Fibroblast of the aortic adventitia (primary cell): ENCODE measurements at places on chromosomes 7 and 10.

DNA sequence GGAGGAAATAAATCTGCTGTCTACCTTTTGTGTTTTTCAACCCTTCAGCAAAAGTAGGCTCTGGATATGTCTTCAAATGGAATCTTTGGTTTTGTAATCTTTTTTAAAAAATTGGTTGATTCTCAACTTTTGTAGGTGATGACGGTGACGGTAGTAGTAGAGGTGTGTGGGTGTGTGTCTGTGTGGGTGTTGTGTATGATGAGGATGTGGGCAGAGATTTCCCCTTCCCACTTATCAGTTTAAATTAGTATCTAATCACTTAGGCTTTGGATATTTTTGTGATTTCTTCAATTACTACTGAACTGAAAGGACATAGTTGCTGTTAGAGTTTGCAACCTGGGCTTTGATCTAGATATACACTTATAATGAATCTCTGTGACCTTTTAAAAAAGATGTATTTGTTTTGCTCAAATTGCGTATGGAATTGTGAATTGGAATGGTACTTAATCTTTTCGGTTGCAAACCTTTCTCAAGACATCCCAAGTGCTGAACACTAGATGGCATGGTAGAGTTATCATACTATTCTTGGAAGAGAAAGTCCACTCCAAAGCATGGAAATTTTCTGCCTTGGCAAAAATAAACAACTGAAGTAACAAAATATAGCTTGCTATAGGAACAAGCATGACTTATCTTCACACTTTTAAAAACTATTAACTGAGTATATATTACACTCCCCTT is 51.9 kb upstream of the A1CF start:
- DNase-seq: peak; percentile 73

GRCh38 chr7:29839302-29839701 is 33.0 kb downstream of the WIPF3 start:
- peak; percentile 80 for DNase-seq

- no peak for DNase-seq
Measured at GRCh38 chr7:51187941-51188340, 128.7 kb downstream of the COBL start.

- no peak for DNase-seq
Measured at GRCh38 chr7:36984041-36984521, 259.8 kb upstream of the AOAH start.

- DNase-seq: no peak
Measured at GRCh38 chr10:8163824-8164223, 109.3 kb downstream of the GATA3 start.

DNA sequence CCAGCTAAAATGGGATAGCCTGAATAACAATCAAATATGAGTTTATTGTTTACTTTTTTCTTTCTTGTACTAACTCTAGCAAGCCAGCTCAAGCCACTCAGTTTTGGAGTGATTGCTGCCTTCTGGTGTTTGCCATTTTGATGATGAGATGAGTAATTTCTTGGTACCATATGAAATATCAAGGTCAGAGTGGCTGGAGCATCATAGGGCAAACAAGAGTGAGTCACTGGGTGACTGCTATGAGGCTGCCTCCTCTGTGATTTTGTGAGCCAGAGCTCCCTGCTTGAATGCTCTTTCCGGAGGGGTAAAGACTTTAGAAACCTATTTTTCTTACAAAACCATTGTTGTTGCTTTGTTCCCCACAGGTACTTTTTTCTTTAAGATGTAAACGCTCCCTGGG is 295.6 kb downstream of the PRKG1 start:
- peak; percentile 57 for DNase-seq

GRCh38 chr7:158051776-158052175 is 535.8 kb downstream of the PTPRN2 start:
- DNase-seq: no peak

- no peak for DNase-seq
Measured at GRCh38 chr7:1425292-1426136, 33.8 kb downstream of the MICALL2 start.

GRCh38 chr7:67593794-67594193 is 597.2 kb downstream of the TYW1 start:
- DNase-seq: no peak

DNA sequence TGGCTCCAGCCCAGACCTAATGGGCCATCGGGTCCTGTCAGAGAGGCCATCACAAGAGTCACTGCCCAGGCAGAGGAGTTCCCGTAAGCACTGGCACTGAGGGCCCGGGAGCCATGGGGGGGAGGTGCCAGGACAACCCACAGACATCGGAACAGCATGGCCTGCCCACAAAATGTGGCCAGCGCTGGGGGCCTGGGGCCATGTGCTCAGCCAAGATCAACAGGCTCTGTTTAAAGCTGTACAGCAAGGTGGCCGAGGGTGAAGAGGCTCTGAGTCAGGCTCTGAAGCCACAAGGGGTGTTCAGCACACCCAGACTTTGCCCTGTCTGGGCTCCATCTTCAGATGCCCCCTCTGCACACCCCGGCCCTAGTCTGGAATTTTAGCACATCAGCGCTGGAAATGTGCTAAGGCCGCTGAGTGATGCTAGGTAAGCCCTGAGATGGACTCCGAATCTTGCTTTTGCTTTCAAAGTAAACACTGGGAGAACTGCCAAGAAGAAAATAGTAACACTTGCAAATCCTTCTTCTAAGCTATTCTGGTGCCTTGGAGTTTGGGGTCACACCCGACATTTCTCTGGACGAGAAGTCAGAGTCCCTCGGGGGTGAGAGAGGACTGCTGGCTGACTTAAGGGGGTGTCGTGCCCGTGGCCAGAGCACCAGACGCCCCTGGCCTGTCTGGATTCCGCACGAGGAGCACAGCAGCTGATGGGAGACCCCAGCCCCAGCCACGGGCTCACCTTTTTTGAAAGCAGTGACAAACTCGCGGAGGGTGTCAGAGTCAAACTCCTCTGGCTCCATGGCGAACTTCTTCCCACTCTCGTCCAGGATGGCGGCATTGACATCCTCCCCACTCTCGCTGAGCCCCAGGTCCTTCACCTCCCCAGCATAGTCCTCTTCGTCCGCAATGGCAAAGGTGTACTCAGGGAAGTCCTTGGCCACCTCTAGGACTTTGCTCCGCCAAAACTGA is 23.6 kb downstream of the PDIA4 start:
- DNase-seq: no peak

GRCh38 chr7:4574851-4575250 is 107.2 kb upstream of the FOXK1 start:
- no peak for DNase-seq

DNA sequence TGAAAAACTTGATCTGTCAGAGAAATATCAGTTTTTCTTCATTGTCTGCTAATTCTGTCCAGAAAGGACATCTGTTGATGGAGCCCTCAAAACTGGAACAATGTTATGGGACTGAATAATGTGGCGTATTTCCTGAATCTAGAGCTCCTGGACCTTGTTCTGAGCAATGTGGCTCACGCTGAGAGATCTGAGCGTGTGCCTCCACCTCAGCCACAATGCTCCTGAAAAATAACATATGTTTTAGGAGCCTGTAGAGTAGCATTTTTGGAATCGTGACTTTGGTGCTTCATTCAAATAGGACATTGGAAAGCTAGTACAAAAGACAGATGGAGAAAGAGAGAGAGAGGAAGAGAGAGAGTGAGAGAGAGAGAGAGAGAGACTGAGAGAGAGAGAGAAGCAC is 110.3 kb downstream of the BMPER start:
- DNase-seq: no peak
